ENCODE measurements at places on chromosomes 2 and 18.

DNA sequence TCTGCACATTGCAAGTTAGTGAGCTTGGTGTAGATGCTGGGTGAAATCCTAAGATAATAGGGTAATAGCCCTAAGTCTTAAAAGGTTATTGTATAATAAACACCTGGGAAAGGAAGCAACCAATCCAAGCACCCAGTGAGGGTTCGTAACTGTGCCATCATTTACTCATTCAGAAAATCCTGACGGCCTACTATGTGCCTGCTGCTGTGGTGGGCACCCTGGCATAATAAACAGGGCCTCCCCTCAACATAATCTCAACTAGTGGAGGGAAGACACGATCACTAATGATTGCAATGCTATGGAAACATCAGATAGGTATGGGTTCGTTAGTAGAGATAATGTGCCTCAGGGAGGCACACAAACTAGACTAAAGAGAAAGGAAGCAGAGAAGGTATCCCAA, 48.9 kb upstream of the CCDC85A start:
- DNase-seq: no peak

GRCh38 chr18:55111271-55111670, 152.0 kb upstream of the CCDC68 start:
- DNase-seq: no peak

- DNase-seq: no peak
Observed at GRCh38 chr18:49857708-49858107, 44.4 kb upstream of the ACAA2 start.

DNA sequence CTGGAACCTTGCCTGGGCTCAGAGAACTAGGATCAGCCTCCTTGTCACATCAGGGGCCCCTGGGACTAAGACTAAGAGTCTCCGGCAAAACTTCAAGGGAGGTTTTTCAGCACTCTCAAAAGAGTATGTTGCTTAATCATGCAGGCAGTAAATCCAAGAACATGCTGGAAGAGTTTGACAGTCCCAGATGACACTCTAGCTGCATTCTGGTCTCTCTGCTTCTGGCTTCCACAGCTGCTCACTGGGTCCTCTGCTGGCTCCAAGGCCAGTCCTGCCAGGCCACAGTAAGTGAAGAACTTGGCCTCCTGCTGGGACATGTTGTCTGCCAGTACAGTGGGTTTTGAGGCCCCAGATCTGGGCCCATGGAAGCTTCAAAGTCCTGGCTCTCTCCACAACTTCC, 45.2 kb upstream of the IL1RL1 start:
- DNase-seq: no peak

DNA sequence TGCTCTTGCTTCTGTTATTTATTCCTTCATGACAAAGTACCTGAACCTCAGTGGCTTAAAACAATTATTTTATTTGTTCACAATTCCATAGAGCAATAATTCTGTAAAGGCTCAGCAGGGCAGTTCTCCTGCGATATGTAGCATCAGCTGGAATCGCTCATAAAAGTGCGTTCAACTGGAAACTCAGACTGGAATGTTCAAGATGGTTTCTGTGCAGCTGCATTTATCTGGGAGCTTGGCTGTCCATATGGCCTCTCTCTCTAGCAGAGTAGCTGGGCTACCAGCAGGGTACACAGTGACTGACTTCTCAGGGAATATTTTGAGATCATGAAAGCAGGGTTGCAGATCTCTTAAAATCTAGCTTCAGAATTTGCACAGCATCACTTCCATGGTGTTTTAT, 13.5 kb downstream of the CCDC121 start:
- DNase-seq: no peak

DNA sequence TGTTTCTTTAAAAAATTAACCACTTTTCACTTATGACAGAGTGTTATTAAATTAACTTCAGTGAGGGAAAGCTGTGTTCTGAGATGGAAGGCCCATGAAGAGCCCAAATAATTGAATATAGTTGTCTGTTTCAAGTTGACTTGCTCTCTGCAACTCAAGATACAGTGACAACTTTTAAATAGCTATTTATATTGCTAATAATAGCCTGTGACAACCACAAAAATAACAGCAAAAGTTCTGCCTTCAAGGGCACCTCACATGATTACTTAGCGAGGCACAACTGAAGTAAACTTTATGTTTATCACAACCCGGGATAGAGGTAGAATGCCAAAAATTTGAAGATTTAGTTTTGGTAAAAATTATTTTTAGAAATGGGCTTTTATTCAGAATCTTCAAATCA, 167.3 kb upstream of the SCN7A start:
- DNase-seq: no peak

DNA sequence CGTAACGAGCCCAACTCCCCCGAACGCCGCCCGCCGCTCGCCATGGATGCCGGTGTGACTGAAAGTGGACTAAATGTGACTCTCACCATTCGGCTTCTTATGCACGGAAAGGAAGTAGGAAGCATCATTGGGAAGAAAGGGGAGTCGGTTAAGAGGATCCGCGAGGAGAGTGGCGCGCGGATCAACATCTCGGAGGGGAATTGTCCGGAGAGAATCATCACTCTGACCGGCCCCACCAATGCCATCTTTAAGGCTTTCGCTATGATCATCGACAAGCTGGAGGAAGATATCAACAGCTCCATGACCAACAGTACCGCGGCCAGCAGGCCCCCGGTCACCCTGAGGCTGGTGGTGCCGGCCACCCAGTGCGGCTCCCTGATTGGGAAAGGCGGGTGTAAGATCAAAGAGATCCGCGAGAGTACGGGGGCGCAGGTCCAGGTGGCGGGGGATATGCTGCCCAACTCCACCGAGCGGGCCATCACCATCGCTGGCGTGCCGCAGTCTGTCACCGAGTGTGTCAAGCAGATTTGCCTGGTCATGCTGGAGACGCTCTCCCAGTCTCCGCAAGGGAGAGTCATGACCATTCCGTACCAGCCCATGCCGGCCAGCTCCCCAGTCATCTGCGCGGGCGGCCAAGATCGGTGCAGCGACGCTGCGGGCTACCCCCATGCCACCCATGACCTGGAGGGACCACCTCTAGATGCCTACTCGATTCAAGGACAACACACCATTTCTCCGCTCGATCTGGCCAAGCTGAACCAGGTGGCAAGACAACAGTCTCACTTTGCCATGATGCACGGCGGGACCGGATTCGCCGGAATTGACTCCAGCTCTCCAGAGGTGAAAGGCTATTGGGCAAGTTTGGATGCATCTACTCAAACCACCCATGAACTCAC, 673 bp downstream of the PCBP1 start:
- no peak for DNase-seq

DNA sequence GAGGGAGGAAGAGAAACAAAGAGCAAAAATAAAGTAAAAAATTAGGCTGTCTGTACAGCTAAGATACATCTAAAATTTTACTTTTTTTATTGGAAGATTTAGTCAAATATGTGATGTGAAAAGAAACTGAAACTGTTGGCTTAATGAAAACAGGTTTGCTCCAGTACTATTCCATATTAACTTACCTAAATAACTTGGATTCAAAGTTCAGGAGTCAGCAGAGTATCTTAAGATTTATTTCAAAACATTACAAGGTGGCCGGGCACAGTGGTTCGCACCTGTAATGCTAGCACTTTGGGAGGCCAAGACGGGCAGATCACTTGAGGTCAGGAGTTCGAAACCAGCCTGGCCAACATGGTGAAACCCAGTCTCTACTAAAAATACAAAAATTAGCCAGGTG, 197.9 kb downstream of the PDE11A start:
- DNase-seq: no peak

DNA sequence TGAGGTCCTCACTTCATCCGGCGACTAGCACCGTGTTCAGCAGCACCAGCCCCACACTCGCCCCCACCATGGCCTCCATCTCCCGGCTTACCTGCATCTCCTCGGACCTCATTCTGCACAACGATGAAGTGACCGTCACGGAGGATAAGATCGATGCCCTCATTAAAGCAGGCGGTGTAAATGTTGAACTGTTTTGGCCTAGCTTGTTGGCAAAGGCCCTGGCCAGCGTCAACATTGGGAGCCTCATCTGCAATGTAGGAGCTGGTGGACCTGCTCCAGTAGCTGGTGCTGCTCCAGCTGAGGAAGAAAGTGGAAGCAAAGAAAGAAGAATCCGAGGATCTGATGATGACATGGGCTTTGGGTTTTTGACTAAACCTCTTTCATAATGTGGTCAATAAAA, 70.5 kb upstream of the MYCN start:
- no peak for DNase-seq

GRCh38 chr2:33130544-33130943, 183.8 kb downstream of the LTBP1 start:
- DNase-seq: no peak

DNA sequence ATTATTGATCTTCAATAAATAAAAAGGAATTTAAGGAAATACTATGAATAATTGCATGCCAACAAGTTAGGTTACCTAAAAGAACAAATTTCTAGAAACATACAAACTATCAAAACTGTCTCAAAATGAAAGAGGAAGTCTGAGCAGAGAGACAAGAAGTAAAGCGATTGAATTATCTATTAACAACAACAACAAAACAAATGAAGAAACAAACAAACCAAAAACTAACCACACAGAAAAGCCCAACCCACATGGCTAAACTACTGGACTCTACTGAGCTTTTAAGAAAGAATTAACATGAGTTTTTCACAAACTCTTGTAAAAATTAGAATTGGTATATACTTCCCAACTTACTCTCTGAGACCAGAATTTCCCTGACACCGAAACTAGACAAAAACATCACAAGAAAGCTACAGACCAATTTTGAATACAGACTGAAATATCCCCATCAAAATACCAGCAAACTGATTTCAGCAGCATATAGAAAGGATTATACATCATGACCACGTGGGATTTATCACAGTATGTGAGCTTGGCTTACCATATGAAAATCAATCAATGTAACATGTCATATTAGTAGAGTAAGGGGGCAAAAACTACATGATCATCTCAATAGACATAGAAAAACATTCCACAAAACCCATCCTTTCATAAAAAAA, 16.6 kb upstream of the GALNT1 start:
- DNase-seq: no peak

- no peak for DNase-seq
Observed at GRCh38 chr2:161839926-161840325, 215.7 kb downstream of the SLC4A10 start.

DNA sequence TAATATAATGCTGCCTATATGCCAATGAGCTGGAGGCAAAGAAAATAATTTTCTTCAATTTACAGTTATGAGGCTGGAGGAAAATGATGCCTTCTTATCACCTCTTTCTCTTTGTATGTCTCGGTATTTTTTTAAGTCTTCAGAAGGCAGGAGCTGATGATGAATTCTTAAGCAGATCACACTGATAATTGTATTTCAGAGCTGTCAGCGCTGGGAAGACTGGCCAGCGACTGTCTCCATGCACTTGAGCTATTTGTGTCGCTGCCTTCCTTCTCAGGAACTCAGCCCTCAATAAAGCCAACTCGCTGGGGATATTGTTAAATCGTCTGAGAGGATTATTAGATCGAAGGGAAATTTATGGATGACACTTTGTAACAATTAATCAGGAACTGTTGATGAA, 40.3 kb downstream of the PTGR3 start:
- DNase-seq: no peak

- DNase-seq: no peak
Observed at GRCh38 chr2:239438368-239438767, 37.5 kb upstream of the HDAC4 start.

GRCh38 chr18:23578891-23579653, 7.2 kb downstream of the NPC1 start:
- DNase-seq: no peak

DNA sequence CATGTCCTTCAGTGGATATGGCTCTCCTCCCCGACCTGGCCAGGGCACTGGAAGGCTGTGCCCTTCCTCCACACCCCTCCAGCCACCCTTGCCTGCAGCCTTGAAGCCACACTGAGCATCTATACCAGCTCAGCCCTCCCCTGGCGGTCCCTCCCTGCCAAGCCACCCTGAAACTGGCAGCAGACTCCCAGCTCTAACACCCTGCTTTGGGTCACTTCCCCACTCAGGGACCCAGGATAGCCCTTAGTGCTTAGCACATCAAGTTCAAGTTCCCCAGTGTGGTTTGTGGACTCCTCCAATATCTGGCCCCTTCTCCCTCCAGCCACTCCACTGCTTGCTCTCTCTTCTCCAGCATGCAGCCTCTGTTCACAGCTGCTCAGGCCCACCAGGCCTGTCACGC, 89.4 kb downstream of the TNS1 start:
- DNase-seq: no peak

DNA sequence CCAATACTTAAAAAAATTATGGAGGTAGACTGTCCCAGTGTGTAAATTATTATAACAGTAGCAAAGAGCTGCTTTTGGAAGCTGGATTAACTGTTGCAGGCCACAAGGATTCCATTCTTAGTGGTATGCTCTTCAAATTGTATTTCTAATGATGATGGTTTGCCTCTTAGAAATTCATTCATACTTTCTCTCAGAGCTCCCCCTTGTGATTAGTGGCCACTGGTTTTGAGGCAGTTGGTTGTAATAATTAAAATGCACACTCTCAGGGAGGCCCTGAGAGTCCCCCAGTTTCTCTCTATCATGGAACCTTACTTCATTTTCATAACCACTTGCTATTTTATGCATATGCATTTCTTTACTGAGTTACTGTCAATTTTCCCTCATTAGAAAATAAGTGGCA, 122.5 kb downstream of the PLA2R1 start:
- no peak for DNase-seq

DNA sequence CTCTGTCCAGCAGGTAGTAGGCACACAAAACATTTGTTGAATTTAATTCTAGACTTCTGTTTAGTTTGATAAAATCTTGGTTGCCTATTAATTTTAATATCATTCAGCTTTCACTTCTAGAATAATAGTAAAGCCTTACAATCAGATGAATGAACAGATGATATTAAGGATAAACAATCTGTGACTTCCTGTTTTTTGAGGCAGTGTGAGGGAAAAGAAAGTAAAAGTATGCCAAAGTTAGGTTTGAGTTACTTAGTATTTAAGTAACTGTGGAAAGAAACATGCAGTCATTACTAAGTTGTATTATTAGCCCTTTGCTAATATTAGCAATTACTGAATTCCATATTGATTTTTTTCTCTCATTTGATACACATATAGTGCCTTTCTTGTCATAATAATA, 31.5 kb downstream of the EPB41L5 start:
- DNase-seq: no peak

GRCh38 chr2:226464380-226464779, 335.2 kb downstream of the IRS1 start:
- DNase-seq: no peak

DNA sequence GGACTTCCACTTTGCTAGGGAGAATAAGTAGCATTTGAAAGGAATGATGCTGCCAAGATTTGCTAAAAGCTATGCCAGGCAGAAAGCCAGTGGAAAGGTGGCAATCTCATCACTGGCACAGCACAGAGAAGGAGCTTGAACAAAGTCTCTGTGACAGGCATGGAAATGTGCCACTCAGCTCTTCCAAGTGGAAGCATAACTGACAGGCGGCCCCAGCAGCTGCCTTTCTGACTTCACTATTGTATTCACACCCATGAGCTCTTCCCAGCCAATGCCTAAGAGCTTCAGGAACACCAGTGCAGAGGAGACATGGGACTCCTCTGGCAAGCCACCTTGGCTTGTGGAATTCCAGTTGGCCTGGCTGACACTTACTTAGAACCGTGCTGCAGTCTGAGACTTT, 134.6 kb upstream of the REG3G start:
- no peak for DNase-seq
